ENCODE measurements at places on chromosomes 2 and 18. TPM values are rescaled to one million over a fixed set of nuclear protein-coding genes. Genes with fewer than 3 reads are reported as not detected.

- DNase-seq: no peak
These were observed 315.5 kb downstream of the RPRM start for GRCh38 chr2:153163055-153163454.

- DNase-seq: no peak
These were observed 93.5 kb upstream of the KIF5C start for GRCh38 chr2:148781544-148781943.

- DNase-seq: no peak
These were observed 79.8 kb upstream of the PDE1A start for GRCh38 chr2:182506606-182507005.

The MYOM1 gene
- total RNA-seq: 724 TPM

All from left ventricle myocardium superior (tissue), 1 donor.